Stimulated activated effector memory CD8-positive, alpha-beta T cell treated with anti-CD3 and anti-CD28 coated beads, Interleukin-12 subunit alpha, Interleukin-12 subunit beta, amount 100 ng/mL, for 72 hours (primary cell): ENCODE measurements at places on chromosomes 7 and 10.
A peak's percentile ranks its signal among the peaks of the same experiment; 100 is the strongest.

DNA sequence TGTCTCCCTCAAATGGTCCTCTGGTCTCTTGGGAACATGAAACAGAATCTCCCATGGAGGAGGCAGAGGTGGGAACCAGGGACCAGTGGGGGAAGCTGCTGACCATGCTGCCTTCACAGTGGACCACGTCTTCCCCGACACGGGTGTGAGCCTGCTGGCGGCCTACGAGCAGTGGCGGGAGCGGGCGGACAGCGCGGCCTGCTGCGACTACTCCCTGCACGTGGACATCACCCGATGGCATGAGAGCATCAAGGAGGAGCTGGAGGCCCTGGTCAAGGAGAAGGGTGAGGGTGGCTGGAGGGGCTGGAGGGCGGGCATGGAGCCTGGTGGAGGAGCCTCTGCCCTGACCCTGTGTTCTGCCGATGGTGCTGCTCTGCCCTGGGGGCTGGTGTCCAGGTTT lies 8.0 kb downstream of the DPYSL4 start:
- no peak for DNase-seq

GRCh38 chr10:124624466-124624865 lies 119.7 kb downstream of the FAM53B start:
- no peak for DNase-seq

DNA sequence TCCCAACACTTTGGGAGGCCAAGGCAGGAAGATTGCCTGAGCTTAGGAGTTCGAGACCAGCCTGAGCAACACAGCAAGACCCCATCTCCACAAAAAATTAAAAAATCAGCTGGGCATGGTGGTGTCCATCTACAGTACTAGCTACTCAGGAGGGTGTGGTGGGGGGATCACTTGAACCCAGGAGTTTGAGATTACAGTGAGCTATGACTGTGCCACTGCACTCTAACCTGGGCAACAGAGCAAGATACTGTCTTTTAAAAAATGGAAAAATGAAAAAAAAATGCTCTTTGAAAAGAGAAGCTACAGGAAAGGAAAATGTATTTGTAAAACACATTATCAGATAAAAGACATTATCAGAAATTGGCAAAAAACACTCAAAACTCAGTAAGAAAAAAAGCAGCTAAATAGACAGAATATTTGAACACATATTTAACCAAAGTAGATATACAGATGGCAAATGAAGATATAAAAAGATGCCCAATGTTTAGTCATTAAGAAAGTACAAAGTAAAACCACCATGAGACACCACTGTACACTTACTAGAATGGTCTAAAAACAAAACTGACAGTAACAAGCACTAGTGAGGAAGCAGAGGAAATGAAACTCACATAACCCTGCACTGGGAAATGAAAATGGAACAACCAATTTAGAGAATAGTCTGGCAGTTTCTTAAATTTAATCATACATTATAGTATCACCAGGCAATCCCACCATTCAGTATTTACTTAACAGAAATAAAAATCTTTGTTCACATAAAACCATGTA lies 40.5 kb downstream of the NRBF2 start:
- no peak for DNase-seq

DNA sequence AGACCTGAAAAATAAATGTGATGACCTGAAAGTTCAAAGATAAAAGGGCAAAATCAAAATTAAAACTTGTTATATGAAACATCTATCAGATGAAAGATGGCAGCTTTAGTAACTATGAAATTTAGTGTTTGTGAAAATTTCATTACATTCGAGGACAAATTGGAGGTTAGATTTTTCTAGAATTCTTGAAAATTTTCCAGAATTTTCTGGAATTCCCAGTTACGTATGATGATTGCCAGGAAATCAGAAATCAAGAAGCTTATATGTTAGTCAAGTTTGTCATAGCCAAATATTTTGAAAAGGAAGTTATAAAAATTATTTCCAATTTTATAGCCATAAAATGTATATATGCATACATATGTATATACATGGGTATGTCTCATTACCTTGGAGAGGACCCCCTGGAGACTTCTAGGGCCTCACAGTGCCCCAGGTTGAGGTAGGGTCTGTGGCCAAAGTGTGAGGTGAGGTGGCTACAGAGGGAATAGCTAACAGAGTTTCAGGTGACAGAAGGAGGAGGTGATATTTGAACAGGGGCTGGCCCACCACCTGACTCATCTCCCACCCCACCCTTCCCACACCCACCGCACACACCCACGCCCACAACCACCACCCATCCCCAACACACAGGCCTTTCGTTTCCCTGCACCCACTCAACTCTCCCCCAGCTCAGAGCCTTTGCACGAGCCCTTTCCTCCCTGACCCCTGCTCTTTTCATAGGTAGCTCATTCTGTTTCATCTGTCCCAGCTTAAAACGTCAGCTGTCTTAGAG lies 21.5 kb downstream of the C10orf105 start:
- peak; percentile 74 for DNase-seq

GRCh38 chr7:107023522-107024151 lies 20.9 kb upstream of the PRKAR2B start:
- DNase-seq, result no peak

DNA sequence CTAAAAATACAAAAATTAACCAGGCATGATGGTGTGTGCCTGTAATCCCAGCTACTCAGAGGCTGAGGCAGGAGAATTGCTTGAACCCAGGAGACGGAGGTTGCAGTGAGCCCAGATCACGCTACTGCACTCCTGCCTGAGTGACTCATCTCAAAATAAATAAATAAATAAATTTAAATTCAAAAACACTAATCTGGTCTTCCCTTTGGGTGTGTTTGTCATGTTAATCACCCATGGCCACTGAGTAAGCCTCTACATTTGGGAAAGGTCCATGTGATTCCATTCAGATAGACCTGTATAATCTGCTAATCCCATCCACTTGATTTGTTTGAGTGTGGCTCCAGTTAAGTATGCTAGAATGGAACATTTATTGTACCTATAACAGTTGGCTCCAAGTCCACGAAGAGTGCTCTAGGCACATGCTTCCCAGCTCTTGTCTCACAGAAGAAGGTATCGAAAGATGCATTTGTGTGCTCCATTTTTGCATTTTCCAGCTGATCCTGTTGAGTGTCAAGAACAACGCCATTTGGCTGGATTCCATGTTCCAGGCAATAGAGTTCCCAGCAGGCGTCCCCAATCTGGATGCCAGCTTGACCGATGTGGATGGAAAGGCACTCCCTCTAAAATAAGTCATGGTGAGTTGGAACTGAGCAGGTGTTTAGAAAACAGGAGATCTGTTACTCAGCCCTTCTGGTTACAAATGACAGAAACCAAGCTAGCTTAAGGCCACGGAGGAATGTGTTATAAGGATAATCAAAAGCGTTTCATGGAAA lies 4.0 kb downstream of the TUBAL3 start:
- no peak for DNase-seq

DNA sequence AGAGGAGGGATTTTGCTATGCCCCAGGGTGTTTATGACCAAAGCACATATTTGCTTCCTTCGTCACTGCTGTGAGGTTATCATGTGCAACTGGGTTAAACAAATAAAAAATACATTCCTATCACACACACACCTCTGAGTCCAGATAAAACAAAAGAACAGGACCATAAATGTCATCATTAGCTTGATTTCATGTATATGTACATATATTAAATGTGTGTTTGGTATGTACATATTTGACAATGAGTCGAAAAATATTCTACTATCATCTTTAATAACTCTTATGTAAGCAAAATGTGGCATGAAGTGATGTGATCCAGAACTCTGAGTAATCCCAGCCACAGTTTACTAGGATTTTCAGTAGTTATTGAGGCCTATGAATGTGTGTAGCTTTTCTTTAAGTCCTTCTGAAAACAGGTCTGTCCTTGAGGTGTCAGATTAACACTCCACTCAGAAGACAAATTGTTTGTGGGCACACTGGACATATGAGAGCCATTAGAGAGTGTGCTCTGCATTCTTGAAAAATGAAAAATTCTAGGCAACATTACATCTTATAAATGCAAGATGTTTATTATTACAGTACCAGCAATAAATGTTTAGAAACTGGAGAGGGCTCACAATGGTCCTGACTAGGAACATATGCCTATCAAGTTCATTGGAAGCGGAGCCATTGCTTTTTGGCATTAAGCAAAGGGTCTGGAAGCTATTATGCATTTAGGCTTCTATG lies 335.1 kb upstream of the SEMA3A start:
- DNase-seq, result no peak

GRCh38 chr7:5222841-5223411 lies 32.9 kb downstream of the WIPI2 start:
- DNase-seq, result no peak

- no peak for DNase-seq
Observed at GRCh38 chr10:127318396-127318795, 122.0 kb upstream of the INSYN2A start.

- DNase-seq, result no peak
Observed at GRCh38 chr10:129977794-129978193, 13.7 kb upstream of the EBF3 start.

DNA sequence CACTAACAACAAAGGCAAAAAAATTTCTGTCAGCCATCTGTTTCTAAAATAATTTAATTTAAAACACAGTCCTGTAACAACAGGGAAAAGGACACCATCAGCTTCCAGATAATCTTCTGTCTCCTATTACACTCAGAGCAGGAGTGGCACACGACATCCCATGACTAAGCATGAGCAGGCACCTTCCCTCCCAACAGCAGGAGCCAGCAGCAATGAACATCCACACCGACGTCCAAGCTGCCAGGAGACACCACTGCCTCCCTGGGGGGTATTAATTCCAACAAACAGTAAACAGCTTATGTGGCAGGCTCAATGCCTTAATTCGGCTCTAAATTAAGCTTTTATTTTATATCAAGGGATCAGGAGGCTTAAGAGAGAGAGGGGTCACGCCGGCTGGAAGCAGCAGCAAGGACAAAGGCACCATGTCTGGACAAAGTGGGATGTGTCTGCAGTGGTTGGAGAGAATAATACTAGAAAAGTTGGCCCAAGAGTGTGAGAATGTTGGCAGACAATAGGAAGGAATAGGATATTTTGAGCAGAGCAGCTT lies 45.7 kb downstream of the KIAA1549 start:
- DNase-seq, result no peak

GRCh38 chr7:50342616-50343114 lies 38.1 kb downstream of the IKZF1 start:
- DNase-seq, result peak; percentile 60

- DNase-seq, result no peak
Observed at GRCh38 chr10:97124211-97124610, 61.5 kb downstream of the SLIT1 start.

DNA sequence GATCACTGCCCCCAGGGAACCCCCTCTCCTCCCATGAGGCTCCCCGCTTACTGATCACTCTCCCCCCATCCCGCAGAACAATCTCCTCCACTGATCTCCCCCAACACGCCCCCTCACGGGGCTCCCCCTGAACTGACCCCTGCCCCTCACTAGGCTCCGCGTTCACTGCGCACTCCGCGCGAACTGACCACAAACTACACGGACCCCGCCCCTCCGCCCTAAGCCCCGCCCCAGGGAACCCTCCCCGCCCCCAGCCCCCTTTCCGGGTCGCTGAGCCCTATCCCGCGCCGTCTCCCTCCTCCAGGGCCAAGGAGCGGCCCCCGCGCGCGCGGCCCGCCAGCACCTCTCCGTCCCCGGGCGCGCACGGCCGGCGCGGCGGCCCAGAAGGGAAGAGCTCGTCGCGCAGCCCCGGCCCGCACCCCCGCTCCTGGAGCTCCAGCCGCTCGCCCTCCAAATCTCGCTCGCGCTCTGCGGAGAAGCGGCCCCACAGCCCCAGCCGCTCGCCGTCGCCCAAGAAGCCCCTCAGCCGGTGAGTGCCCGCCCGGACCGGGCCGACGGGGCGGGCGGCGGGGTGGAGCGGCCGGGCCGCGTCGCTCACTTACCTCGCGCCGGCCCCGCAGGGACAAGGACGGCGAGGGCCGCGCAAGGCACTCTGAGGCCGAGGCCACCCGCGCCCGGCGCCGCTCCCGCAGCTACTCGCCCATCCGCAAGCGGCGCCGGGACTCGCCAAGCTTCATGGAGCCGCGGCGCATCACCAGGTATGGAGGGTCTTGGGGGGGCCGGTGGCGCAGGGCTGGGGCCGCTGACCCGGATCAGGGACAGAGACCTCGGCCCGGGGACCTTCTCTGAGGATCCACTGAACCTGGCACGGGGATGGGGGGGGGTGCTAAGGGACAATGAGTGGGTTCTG lies 19.9 kb upstream of the HSPB1 start:
- no peak for DNase-seq

- DNase-seq, result no peak
Observed at GRCh38 chr10:95414016-95414830, 123.4 kb upstream of the PDLIM1 start.

GRCh38 chr10:110546077-110546476 lies 21.4 kb upstream of the SMC3 start:
- DNase-seq, result no peak

- DNase-seq, result no peak
Observed at GRCh38 chr7:2616387-2617324, 15.1 kb upstream of the TTYH3 start.

DNA sequence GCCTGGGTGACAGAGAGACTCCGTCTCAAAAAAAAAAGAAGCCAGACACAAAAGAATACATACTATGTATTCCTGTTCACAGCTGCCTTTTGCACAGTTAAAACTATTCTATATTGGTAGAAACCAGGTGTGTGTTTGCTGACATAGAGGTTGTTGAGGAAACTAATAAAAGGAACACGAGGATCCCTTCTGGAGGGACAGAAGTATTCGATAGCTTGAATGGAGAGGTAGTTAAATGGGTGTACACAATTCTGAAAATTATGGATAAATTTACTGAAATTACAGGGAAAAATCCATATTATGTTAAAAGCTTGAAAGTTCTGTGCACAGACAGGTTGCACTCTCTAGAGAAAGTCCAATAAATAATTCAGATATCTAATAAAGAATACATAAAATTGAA lies 71.5 kb downstream of the CUBN start:
- no peak for DNase-seq

DNA sequence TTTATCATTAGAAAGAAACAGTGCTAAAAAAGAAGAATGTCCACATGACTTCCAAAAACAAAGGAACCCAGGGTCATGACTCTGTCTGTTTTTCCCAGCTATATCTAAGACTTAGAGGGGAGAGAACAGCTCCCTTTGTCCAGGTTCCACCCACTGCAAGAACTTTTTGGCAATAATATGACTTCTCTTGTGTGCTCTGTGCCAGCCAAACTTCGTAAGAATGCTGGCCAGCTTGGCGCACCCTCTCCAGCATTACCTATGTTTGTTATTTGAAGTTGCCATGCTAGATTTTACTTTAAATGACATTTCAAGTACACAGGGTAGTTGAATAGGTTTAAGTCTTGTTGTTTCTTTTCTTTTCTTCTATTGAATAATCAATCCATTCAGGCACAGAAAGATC lies 371.4 kb downstream of the KCNMA1 start:
- DNase-seq, result no peak

DNA sequence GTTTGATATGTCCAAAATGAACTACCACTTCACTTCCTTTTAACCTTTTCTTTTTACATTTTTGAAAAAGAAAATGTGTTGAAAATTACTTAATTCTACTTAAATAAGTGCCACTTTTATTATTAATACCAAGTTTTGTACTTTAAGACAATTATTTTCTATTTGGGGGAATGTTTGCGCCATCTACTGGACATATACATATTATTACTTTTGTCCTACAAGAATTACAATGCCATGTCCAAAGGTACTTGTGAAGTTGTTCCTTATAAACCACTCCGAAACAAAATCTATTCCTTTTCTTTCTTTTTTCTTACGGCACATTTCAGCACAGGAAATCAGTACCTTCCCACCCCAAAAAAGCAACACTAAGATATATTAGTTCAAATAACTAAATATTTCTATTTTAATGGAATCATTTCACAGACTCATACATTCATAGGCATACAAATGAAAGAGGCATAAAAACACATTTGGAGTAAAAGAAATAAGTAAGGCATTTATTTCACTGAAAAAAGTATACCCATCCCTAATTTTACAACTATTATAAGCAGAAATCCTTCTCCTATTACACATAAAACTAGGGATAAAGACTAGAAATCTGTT lies 169.9 kb downstream of the RNF133 start:
- DNase-seq, result no peak
